Stimulated activated CD8-positive, alpha-beta memory T cell treated with anti-CD3 and anti-CD28 coated beads, Interleukin-4, amount 100 ng/mL, for 4 hours (primary cell): ENCODE measurements at places on chromosomes 1 and 21.

DNA sequence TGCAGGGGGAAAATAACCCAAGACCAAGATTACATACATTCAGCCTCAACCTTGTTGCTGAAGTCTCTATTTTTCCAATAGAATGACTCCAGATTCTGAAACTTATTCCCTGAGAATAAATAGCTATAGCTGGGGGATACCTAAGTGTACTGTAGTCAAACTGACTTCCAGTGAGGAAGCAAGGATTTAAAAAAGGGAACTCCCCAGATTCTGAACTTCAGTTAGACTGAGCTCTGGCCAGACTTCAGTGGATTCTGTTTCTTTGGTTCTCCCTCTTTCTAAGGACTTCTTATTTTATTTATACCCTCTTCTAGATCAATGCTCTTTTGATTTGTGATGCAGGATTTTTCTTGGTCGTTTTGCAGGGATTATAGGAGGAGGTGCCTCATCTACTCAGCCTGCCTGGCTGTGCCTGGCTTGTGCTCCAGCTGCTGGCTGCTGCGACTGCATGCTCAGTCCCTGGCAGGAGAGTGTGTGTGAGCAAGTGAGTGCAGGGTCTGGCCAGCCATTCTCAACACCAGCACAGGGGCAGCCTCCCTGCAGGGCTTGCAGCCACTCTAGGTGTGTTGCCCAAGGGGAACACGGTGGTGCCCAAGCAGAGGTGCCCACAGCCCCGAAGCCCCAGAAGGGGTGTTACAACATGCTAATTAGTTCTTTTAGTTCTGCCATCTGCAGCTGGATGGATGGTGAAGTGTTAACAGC, 43.0 kb downstream of the SPATA17 start:
- DNase-seq = no peak

- no peak for DNase-seq
Observed at GRCh38 chr1:156733989-156734584, 5.5 kb upstream of the ISG20L2 start.

DNA sequence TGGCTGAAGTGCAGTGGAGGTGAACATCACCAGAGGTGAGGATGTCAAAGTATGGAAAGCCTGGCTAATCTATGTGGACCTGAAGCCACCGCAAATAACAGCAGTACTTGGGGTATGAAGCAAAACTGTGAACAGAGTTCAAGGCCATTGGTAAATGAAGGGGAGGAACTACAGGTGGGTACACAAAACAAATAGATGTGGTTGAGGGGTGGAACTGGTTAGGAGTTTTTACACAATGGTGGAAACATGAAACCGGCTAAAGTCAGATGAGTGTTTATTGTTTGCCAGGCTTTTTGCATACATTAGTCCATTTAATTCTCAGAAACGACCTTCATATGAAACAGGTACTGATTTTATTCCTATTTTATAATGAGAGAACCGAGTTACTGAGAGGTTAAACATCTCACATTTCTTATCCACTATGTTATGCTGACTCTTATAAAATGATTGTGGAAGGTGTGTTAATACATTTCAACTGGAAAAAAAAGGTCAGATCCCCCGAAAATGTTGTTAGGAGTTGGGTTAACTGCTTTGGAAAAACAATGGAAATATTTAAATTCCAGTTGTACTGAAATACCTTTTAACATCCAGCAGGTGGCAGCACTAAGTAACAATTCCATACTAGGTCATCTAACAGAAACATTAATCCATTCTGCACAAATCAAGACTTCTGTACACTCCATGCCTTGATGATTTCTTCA, 44.3 kb upstream of the GTF2B start:
- DNase-seq = no peak

GRCh38 chr1:27292106-27292505, 29.9 kb upstream of the TMEM222 start:
- DNase-seq = no peak

DNA sequence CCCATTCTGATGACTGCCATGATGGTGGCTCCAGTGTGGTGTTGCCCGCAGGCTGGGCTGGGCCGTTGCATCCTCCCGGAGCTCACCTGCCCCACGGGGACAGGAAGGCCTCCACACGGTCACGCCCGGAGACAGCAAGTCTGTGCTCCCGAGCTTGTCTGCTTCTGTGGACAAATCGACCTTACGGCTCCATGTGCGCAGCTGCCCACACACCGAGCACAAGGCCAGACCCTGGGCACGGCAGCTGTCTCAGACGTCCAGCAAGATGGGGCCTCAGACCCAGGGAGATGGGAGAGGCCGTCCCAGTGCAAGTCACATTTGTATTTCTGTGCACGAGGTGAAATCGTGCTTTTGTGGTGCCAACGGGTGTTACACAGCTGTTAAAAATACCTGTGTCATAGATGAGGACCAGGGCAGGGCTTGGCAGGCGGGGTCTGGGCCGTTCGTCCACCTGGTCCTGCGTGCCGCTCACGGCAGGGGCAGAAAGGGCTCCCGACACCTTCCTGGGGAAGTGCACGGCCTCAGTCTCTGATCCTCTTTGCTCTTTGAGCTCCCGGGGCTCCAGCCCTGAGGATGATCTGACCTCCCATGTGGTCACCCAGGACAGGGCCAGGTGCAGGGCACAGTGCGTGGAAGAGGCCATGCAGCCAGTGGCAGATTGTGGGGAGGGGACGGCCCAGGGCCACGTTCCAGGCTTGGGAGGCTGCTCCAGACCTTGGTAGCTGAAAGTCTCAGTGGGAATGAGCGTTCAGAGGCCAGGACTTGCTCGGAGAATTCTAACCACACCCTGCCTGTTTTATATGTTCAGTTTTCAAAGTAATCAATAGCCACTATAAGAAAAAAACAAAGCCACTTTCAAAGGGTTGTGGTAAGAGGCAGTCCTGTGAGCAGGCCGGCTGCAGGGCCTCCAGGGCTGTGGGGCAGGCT, 13.5 kb downstream of the COL6A1 start:
- DNase-seq = no peak

GRCh38 chr1:24964811-24965570, 34.9 kb upstream of the RUNX3 start:
- DNase-seq = peak; percentile 77

GRCh38 chr1:18362150-18362549, 118.6 kb upstream of the KLHDC7A start:
- no peak for DNase-seq

- DNase-seq = no peak
Observed at GRCh38 chr1:228263636-228264035, 55.8 kb downstream of the OBSCN start.
